Mammary epithelial cell (primary cell): ENCODE measurements at places on chromosomes 3 and 15.

DNA sequence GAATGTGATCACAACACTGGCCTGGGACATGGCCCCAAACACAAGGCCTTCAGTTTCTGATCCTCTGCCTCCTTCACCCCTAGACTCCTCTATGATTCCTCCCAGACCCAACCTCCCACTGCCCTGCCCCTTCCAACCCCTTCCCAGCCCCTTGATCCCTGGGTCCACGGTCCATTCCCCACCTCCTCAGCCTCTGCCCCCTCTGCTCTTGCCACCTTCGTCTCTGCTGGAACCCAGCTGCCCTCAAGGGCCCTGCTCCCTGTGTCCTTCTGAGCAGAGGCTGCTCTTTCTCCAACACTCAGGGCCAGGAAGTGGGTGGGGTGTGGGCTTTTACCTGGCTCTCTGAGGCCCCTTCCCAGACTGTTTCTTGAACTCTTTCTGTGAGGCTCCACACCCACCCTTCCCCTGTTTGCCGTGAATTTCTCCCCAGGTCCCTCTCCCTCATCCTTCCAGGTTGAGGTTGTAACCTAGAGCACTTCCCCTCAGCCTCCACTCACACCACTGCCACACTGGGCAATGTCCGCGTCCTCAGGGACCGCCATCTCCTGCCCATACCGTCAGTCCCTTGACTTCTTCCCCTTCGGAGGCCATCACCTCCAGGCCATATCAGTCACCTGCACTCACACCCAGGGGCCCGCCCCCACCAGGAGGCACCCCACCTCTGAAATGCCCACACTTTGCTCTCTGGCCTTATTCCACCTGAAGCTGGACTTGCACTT, 18.7 kb upstream of the SLCO2A1 start:
- no peak for DNase-seq

DNA sequence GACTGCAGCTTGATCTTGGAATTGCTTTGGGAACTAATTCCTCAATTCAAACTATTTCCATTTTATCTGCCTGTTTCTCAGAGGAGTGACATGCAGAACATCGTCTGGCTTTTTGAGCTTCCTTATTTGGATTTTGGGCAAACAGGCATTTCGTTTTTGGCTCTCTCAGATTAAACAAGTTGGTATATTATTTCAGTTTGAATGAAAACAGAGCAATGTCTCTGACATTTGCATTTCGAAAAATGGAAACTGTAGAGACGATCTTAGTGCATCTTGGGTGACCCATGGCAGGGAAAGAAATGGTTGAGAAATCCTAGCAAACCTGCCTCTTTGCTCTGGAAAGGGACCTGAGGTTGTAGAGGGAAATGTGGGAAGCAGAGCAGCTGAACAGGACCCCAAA, 33.0 kb upstream of the SNRK start:
- no peak for DNase-seq

- DNase-seq, result peak; percentile 82
These were observed 72.3 kb upstream of the ZNF280D start for GRCh38 chr15:56805466-56806147.

GRCh38 chr3:188166441-188166840, 12.5 kb downstream of the LPP start:
- no peak for DNase-seq

DNA sequence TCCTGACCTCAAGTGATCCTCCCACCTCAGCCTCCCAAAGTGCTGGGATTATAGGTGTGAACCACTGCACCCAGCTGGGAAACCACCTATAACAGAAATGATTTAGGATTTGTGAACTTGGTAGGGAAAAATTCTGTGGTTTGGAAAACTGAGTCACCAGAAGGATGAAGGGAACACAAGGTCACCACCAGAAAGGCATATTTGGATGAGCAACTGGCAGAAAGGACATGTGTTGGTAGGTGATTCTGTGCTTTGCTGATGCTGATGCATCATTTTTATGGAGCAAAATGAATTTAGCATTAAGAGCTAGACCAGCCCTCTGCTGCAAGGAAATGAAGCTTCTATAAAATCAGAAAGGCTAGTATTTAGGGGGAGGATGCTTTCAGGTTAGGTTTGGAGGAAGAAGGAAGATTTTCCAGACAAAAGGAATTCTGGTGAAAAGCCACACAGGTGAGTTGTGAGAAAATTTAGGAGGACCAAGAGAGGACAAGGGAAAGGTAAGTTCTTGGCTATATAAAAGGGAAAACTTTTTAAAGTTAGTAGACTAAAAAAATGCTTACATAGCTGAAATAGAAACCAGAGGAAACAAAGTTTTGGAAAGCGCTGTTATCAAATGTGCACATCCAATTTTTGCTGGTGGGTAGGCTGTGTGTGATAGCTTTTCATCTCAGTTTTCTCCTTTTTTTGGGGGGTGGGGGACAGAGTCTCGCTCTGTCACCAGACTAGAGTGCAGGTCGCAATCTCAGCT, 3.6 kb downstream of the PXK start:
- DNase-seq, result peak; percentile 92

DNA sequence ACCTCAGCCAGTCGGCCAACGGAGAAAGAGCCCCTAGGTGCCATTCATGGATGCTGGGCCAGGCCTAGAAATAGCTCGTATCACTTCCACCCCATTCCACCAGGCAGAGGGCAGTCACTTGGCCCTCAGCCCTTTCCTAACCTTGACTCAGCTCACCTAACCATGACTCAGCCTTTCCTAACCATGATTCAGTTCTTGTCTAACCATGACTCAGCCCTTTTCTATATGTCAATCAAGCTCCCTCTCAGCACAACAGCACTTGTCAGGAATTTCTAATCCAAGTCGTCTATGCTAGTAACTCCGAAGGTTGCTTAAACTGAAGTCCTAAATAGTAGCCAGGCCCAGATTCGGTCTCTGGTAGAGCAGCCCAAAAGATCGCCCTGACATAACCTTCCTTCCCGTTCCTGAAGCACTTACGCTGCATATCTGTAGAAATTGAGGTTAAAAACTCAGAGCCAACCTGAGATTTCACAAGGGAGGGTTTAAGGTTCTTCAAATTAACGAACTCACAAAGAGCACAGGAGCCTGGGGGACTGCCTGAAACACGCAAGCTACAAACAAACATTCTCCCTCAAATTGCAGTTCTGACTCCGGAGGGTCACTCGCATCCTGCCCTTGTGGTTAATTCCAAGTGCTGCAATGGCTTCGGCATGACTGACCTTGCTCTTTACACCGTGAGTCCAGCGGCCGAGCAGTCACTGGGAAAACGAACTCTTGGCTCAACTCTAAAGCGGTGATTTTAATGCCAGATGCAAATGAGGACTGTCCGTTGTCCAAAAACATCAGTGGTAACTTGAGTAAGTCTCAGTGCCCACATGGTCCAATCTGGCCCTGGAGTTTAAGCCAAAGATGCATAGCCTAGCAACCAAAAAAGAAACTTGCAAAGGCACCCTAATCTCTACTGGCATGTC, 99.9 kb downstream of the ADAMTS17 start:
- peak; percentile 72 for DNase-seq

GRCh38 chr3:106685745-106686144, 691.5 kb upstream of the CCDC54 start:
- DNase-seq, result peak; percentile 28

DNA sequence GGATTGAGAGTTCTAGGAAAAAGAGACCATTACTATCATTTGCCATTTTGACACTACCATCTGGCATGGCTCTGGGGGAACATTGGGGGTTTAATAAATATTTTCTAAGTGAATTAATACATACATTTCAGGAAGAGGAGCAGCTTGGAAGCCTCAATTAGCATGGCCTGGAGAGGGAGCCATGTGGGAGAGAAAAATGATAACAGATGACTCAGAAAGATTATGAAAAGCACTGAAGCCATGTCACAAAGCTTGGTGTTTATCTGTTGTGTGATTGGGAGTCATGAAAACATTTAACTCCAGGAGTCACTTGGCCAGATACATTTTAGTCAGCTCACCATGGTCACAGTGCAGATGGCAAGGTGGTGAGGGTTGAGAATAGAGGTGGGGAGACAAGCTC, 121.0 kb downstream of the SSR3 start:
- DNase-seq, result no peak
